ENCODE measurements at places on chromosomes 11 and 22.

- DNase-seq = no peak
Measured at GRCh38 chr22:48651981-48652538, 1175.6 kb downstream of the BRD1 start.

GRCh38 chr11:123407130-123407995 lies 22.7 kb upstream of the GRAMD1B start:
- no peak for DNase-seq

GRCh38 chr11:110374921-110375320 lies 54.8 kb upstream of the FDX1 start:
- DNase-seq = no peak

GRCh38 chr22:37749831-37750595 lies 53.2 kb downstream of the TRIOBP start:
- DNase-seq = peak; percentile 65

GRCh38 chr11:124923296-124923695 lies 4.2 kb downstream of the HEPN1 start:
- no peak for DNase-seq

DNA sequence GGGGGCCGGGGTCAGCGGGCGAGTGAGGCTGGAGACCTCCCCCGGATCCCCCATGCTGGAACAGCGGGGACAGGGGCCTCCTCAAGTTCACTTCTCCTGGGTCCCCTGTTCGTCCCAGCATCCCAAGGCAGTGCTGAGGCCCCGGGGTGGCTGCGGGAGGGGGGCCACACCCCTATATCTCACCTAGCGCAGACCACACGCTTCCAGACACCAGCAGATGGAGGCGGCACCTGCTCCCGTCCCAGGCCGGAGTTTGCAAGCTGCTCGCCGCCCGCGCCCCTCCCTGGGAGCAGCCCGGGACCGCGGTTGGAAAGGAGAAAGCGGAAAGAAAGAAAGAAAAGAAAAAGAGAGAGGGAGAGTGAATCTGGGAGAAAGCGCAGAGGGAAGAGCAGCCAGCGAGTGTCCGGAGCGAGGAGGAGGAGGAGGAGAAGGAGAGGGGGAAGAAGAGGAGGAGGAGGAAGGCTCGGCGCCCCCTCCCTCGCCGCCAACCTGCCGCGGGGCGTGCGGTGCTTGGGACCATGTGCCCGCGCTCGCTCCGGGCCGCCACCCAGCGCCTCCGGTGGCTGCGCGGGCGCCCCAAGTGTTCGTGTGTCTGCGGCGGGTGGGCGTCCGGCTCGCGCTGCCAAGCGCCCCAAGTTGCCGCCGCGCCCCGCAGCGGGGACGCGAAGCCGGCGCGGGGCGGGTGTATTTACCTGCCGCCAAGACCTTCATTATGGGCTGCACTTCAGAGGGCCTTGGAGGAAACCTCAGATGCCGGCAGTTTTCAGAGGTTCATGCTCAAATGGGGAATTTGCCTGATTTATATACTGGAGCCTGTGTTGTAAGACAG lies at the start of gene LIF:
LIF (minus strand) TSS at position 775 of the 829 bp plus-strand sequence; CDS start at position 711, 64 bp downstream.
- peak; percentile 29 for DNase-seq
